Spleen (tissue), 13 donors: ENCODE measurements at places on chromosomes 4 and X.

GRCh38 chr4:141254326-141254725 is 33.6 kb downstream of the ZNF330 start:
- no peak for DNase-seq

- no peak for DNase-seq
Observed at GRCh38 chr4:16694884-16695276, 203.6 kb downstream of the LDB2 start.

GRCh38 chrX:28590396-28590795 is 3.1 kb downstream of the IL1RAPL1 start:
- no peak for DNase-seq

DNA sequence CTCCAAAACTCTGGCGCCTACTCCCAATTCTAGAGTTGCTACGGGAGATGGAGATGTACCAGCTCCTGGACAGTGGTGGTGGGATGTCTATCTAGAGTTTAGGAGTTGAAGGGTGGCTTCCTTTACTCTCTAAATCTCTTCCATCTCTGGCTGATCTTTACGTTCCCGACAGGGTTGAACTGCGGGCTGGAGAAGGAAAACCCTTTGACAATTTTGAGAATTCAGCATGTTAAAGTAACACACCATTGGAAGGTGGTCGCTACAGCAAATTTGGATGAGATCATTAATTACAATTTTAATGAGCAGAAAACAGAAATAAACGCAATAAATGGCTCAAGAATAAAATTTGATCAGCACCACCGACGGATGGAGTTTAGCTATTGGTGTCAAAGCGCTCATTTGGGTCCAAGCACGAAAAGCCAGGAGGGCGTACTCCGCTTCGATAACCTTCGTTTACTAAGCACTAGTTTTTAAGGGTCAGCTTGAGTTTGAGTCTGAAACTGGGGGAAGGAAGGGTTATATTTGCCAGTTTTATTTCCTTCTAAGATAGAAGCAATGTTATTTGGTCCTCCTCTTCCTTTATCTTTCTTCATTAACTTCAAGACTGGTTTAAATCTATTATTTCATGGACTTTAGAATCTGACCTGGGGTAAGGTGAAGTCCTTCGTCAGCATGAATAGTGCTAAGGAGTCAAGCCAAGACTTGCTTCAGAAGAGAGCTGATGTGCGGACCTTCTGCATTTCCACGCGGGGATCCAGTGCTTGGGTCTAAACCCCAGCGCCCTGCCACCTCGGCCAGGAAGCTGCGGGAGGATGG is 1.5 kb upstream of the NKX6-1 start:
- DNase-seq: no peak

GRCh38 chrX:137969191-137969590 is 403.3 kb downstream of the ZIC3 start:
- DNase-seq: no peak

- DNase-seq: no peak
Observed at GRCh38 chrX:132373610-132374009, 115.2 kb downstream of the MBNL3 start.

GRCh38 chr4:181301735-181302710 is 941.2 kb upstream of the TENM3 start:
- no peak for DNase-seq

- DNase-seq: no peak
Observed at GRCh38 chr4:25901030-25901430, 13.0 kb upstream of the SMIM20 start.

DNA sequence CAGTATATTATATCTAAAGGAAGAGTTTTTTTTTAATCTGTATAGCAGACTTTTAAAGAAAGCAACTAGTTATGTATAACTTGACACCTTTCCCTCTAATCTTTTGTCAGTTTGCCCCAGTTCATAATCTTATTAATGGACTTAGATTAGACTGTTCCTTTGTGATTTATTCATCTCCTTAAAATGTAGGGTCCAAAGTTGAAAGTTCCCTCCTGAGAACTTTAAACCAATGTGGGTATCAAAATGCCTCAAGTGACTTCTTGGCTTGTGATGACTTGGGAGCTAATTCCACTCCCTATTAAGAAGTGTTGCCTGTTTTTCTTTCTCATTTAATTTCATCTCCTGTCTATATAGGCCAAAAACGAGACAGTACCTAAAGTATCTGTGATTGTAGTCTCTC is 6.3 kb upstream of the SDAD1 start:
- no peak for DNase-seq

DNA sequence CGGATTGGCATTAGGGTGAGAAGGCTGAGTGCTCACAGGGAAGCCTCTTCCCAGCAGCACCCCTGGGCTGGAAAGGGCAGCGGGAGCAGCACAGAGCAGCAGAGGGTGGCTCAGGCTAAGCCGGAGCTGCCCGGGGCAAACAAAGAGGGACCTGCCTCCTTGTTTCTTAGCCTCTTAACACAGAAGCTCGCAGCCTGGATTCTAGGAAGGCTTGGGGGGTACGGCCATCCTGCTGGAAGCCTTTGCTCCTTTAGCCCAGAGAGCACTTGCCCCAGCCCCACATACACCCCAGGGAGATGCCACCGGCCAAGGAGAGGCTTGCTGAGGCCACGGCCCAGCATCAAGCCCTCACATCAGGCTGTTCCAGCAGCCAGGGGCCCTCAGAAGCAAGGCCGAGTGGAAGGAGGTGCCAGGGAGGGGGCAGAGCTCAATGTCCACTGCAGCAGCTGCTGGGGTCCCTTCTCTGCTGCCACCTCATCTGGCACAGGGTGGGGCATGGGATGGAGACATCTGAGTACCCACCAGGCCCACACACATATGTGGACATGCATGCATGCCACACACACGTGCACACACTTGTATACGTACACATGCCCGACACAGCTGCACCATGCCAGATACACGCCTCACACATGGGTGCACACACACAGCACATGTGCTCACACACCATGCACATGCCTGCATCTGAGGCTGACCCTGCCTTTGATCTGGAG is 20.3 kb upstream of the SPON2 start:
- DNase-seq: peak; percentile 69

DNA sequence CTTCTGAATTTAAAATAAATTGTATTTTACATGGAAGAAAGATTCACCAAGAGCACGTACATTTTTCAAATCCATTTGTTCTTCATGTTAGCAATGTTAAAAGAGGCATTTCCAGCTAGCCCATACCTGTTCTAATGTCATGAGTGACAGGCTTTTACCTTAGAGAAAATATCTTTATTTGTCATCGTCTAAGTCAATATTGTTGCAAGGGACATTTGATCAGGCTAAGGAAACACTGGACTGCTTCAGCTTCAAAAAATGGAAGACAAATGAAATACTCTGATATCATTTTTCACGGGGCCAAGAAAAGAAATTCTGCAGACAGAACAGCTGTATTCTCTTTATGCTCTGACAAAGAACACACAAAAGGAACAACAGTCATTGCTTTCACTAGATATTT is 207.7 kb downstream of the RCHY1 start:
- DNase-seq: no peak

DNA sequence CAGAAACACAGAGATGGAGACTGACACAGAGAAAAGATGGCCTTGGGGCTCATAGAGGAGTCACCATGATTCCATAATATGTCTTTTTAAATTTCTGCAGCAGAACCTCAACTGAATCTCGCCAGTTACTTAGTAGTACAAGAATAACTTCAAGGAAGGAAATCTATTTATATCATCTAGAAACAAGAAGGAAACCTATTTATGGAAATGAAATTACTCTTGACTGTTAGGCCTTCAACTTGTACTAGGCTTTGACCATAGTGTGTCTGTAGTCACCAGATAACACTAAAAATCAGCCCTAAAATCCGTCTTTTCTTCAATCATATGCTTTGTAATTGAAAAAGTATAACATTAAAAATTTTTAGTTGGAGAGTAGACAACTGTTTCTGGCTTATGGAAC is 740.4 kb downstream of the TRIML1 start:
- DNase-seq: no peak

- DNase-seq: no peak
Observed at GRCh38 chrX:79375340-79375739, 8.2 kb upstream of the ITM2A start.

DNA sequence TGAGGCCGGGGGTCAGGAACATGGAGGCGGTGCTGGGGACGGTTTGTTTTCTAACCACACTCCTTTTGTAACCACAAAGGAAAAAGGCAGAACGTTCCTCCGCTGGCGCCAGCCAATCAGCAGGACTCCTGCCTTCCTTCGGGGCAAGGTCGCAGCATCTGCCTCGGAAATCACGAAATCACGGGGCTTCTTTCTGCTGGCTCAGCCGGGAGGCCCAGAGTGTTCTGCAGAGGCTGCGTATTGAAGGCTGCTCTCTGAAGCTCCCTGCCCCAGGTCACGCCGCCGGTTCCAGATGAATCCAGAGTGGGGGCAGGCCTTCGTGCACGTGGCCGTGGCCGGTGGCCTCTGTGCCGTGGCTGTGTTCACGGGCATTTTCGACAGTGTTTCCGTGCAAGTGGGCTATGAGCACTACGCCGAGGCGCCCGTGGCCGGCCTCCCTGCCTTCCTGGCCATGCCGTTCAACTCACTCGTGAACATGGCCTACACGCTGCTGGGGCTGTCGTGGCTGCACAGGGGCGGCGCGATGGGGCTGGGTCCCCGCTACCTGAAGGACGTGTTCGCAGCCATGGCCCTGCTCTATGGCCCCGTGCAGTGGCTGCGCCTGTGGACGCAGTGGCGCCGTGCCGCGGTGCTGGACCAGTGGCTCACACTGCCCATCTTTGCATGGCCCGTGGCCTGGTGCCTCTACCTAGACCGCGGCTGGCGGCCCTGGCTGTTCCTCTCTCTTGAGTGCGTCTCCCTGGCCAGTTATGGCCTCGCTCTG is 9.4 kb downstream of the TMEM187 start:
- DNase-seq: peak; percentile 89

DNA sequence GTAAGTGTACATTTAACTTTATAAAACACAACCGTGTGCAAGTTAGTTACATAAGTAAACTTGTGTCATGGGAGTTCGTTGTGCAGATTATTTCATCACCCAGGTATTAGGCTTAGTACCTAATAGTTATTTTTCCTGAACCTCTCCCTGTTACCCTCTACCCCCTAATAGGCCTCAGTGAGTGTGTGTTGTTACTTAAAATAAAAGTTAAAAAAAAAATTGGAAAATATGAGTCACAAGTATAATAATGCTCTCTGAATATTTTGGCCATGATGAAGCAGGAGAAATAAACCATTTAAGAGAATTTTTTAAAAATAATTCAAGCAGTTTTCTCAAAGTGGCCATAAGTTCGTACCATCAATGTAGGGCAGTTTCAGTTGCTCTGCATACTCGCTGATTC is 105.1 kb upstream of the GRID2 start:
- no peak for DNase-seq

GRCh38 chrX:17038681-17039161 is 92.3 kb downstream of the REPS2 start:
- no peak for DNase-seq

DNA sequence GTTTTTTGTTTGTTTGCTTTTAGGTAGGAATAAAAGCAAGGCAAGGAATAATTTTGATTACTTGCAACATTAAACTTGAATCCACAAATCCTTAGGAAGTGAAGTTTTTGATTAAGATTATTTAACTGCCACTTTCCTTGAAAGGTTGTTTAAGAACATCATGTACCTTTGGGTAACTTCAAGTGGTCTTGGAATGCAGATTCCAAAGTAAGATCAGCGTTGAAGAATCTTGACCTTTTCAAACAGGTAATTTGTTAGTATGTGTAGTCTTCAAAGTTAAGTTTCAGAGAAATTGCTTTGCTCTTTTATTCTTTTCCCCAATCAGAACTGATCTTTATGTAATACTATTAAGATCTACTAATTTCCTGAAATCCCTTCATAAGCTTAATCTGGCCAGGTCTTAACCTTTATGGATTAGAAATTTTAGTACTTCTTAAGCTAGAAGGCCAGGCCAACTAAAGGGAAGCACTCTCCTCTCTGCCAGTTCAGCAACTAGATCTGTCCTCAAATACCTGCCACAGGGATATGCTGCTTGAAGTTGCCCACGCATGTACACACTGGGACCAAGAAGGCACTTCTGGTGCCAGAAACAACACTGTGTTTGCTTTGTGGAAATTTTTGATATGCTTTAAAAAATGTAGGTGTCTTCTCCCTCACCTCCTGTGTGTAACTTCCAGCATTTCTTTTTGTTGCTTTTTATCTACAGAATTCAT is 7.4 kb downstream of the NPNT start:
- no peak for DNase-seq

DNA sequence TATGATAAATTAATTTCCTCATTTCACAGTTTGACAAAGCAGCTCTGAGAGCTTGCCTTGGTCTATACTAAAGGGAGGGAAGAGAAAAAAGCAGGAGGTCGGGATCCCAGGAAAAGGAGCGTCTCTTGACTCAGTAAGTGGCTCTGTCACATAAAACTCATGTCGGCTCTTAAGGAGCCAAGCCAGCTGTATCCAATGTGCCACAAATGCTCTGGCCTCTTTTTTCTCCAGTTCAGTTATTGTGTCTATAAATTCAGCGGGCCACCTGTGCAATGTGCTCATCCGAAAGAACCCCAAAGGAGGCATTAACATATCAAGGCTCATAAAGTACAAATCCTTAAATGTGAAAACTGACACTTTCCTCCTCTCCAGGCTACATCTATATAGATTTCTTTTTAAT is 337.7 kb upstream of the FAM241A start:
- DNase-seq: no peak

GRCh38 chr4:4889781-4890180 is 30.3 kb downstream of the MSX1 start:
- DNase-seq: no peak

DNA sequence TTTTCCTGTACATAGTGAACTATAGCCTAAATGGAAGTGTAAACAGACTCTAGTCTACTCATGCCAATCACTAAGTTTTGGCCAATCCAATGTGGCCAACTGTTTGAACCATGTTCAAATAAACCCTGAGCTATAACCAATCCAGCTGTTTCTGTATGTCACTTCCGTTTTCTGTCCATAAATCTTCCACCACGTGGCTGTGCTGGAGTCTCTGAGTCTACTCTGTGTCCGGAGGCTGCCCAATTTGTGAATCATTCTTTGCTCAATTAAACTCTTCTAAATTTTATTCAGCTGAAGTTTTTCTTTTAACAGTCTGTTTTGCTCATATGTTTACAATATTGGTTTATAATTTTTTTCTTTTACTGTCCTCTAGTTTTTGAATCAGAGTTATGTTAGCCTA is 112.3 kb upstream of the BANK1 start:
- no peak for DNase-seq

DNA sequence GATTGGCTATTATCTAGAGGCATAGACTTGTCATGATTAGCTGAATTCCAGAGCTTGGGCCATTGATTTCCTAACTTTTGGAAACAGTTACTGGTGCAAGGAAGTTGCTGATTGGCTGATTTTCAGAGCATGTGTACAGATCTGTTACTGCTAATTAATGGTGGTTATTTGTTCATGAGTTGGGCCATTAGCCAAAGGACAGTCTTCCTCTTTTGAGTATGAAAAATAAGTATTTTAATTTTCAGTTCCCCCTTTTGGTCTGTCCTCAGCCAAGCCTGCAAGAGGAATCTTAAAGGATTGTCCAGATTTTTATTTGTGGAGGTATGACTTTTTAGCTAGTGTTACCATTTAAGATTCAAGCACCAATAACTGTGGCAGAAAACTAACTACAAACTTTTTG is 7.0 kb upstream of the DSPP start:
- DNase-seq: no peak

- DNase-seq: no peak
Observed at GRCh38 chrX:72114306-72114705, 17.4 kb downstream of the RTL5 start.
